Ascending aorta (tissue), 2 donors: ENCODE measurements at places on chromosomes 5 and 9. TPM values are rescaled to one million over a fixed set of nuclear protein-coding genes. Genes with fewer than 3 reads are reported as not detected.

MVB12B gene
- total RNA-seq = 9.4 TPM

HRCT1 gene
- total RNA-seq = 32.7 TPM

ANKRD20A1 gene
- total RNA-seq = 0.21 TPM

ORM1 gene
- 53.3 TPM for total RNA-seq

DNA sequence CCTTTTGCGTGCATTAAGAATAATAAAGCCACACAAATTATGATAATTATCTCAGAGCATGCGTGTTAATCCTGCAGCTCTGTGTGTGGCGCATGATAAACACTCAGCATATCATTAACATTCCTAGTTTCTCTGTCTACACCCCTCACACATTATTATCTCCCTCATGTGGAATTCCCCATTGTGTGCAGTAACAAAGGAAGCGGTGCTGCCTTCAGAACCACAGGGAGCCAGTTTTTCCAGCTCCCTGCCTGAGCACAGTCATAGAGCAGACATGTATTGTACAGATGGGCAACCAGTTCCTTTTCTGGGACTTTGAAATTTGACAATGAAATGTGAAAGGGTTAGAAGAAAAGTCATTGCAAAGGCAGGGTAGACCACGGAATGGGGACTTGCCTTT, 1365.5 kb upstream of the CDH9 start:
- no peak for DNase-seq

DNA sequence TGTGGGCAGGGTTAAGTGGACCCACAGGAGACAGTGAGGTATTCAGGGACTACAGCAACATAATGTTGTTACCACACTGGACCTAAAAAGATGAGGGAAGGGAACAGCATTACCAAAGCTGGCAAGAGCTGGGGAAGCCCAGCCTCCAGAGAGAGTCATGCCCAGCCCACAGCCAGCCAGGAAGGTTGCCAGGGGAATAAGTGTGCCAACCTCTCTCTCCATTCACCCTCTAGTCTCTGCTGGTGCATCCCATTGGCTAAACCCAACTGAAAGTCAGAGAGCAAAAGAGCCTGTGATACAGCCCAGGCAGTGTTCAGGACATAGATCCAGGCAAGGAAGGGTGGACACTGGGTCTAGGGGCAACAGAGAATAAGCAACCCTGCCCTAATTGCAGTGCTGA, 35.8 kb upstream of the AFAP1L1 start:
- no peak for DNase-seq

GRCh38 chr5:17989567-17990563, 355.6 kb downstream of the TAF11L14 start:
- no peak for DNase-seq

GRCh38 chr9:18452276-18452675, 21.7 kb upstream of the ADAMTSL1 start:
- no peak for DNase-seq

DNA sequence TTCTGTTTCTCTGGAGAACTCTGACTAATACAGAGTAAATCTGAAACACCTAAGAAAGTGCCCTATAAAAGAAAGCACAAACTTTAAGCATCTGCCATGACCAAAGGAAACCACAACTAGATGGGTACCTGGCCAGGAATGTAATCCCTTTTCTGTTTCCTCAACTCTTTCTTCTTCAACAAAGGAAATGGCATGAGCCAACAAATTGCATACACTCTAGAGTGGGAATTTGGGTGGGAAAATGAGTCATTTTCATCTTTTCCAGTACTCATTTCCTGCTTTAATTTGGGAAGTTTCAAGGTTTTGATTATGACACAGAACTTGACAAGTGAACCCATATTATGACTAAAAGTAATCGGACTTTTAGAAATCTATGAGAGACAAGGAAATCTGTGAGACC, 349.2 kb upstream of the RORB start:
- no peak for DNase-seq

- DNase-seq = no peak
These were observed 39.7 kb upstream of the ANKDD1B start for GRCh38 chr5:75571547-75571946.
